ENCODE measurements at places on chromosomes 12 and 14. TPM values are rescaled to one million over a fixed set of nuclear protein-coding genes. Genes with fewer than 3 reads are reported as not detected.

ADCY4 gene
- not detected for total RNA-seq

RAD51AP1 gene
- 15.3 TPM for total RNA-seq

OASL gene
- under 0.01 TPM for total RNA-seq

DNA sequence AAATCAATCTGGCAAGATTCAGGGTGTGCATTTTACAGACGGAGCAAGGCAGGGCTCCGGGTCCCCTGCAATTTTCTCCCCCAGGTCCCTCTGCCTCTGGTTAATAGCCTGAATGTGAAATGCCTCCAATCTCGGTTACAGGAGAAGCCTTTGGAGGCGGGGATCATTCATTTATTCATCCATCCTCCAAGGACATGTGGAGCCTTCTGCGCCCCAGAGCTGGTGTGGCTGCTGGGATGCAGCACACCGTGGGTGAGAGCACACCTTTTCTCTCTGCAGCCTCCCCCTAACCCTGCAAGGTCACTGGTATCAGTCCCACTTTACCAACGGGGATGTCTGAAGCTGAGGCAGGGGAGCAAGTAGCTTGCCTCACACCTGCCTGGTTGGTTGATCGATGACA lies 35.4 kb downstream of the CMKLR1 start:
- no peak for DNase-seq

CCDC60 gene
- not detected for total RNA-seq

SDR9C7 gene
- not detected for total RNA-seq

GRCh38 chr12:56521209-56521589 lies 421 bp upstream of the RBMS2 start:
- no peak for DNase-seq

DNA sequence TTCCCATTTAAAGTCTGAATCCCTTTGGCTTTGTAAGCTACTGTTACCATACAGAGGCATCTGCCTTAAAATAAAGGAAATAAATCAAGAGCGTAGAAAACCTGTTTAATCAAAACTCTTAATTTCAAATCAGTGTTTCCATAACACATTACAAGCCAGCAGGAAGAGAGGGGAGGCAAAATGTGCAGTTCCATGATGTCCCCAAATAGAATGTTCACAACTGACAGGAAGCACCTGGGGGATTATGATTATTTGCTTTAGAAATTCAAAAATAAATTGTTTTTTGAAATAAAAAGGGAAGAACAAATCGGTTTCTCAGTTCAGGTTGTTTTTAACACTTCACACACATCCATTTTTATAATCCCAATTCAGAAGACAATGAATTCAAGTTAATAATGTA lies 21.4 kb downstream of the SOCS2 start:
- DNase-seq = no peak

AVPR1A gene
- total RNA-seq = not detected

- DNase-seq = peak; percentile 26
Observed at GRCh38 chr14:45253754-45254310, 830 bp upstream of the MIS18BP1 start.

- DNase-seq = no peak
Observed at GRCh38 chr14:101505236-101505970, 55.9 kb upstream of the DIO3 start.

DNA sequence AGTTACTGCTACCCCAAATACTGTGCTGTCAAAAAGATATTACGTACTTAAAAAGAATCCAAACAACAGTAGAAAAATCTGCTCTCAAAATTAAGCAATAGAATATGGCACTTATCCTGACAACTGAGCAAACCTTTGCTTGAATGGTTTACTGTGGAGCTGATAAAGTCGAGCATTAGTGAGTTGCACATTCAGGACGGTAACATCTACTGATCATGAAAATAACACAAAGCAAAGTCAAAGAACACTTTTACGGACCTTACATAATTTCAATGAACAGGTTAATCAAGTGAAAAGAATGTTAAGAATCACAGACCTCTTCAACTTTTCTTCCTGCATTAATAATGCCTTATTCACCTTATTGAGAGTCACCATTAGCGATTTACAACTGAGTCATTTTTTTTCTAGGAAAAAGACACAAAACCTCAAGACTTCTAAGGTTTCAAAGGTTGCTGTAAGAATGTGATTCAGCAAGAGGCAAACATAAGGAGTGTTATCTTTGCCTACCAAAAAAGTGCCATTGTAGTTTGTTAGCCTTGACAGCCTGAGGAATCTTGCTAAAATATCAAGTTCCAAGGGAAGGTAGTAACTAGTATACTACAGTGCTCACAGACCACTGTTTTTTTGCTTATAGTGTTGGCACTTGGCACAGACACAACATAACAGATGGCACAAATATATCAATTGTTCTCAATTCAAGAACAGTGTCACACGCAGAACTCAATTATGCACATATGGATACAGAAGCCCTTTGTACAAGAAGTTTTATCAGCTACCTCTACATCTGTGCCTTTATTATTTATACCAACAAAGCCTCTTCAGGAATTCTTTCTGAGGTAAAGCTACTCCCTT lies 334.2 kb upstream of the RPL10L start:
- no peak for DNase-seq

PIANP gene
- under 0.01 TPM for total RNA-seq

DNA sequence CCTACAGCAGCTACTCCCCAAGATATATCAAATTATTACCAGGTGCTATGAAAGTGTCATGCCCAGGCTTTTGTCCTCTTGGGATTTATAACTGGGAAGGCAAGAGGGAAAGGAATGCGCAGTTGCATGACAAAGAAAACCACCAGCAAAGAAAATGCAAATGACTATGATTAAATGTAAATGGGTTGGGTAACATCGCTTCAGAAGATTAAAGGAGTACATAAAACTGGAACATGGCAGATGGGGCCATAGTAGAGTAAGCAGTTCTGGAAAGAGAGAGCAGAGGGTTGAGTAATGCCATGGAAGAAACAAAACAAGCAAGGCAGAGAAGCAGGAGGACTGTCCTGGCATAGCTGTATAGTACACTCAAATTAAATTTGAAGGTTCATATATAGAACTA lies 493.1 kb downstream of the NOVA1 start:
- no peak for DNase-seq

- DNase-seq = no peak
Observed at GRCh38 chr12:94504386-94504785, 44.7 kb upstream of the CEP83 start.

DNA sequence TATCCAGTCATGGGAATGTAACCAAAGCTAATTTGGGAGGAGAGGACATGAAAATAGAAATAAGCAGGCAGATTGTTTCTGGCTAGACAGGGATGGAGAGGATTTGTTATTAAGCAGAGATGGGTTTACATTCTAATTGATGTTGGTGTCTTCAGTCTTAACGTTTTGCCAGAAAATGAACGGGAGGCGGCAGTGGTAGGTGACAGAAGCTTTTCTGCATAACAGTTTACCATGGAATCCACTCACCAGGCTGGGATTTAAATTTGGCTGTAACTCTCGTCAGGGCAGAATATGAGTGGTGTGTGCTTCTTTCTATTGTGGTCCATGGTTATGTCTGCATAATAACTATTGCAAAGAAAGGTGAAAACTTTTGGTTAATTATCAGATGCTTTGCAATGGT lies 50.2 kb upstream of the OTX2 start:
- DNase-seq = no peak

GRCh38 chr12:123253641-123254459 lies 17.8 kb downstream of the CDK2AP1 start:
- DNase-seq = no peak

GRCh38 chr12:12018454-12018853 lies 52.3 kb upstream of the BCL2L14 start:
- peak; percentile 58 for DNase-seq

- no peak for DNase-seq
Observed at GRCh38 chr12:102043928-102044327, 17.9 kb downstream of the WASHC3 start.

- no peak for DNase-seq
Observed at GRCh38 chr14:89160437-89160836, 256.6 kb downstream of the FOXN3 start.

All from IMR-90 (cell line).